NCI-H1436 treated with DMSO at 0.1 percent for 48 hours (cell line): ENCODE measurements at places on chromosomes 6 and 20.

GRCh38 chr6:129643968-129644367, 66.0 kb downstream of the ARHGAP18 start:
- DNase-seq = no peak

GRCh38 chr6:35757456-35758123, 18.8 kb upstream of the CLPSL2 start:
- no peak for DNase-seq

DNA sequence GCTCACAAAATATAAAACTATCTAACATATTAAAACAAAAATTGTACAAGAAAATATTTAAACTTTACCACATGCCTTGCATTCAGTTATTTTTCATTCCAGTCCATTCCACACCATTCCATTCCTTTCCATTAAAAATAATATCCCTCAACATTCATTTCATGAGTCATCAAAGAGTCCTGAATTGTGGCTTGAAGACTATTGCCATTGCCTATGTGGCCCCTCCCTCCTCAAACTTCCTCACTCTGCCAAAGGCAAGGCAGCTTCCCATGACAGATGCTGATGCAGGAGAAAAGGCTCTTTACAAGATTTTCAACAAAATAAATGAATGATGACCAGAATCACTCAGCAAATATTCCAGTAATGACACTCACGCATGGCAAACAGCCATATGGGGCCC, 31.7 kb downstream of the IL20RA start:
- DNase-seq = no peak

DNA sequence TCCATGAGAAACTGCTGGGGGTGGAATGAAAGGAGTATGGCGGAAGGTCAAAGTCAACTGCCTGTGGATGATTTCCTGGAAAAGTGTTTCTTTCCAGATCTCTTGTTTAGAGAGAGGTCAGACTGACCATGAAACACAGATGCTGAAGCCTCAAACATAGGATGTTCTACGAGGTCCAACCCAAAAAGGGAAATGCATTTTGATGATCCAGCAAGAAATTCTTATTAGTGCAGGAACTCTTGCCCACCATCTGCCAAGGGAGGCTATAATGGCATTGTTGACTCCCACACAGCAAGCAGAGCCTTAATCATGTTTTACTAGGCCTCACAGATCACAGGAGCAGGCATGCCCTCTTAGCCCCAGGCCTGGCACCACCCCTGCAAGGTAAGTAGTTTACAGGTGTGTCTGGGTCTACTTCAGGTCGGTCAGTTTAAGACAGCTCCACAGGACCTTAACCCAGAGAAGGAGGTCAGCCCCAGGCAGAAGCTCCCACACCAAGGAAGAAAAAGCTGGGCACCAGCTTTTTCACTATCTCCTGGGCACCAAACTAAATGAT, 67.6 kb upstream of the CNKSR3 start:
- DNase-seq = no peak

- no peak for DNase-seq
Observed at GRCh38 chr20:38198238-38198861, 33.3 kb upstream of the TGM2 start.

DNA sequence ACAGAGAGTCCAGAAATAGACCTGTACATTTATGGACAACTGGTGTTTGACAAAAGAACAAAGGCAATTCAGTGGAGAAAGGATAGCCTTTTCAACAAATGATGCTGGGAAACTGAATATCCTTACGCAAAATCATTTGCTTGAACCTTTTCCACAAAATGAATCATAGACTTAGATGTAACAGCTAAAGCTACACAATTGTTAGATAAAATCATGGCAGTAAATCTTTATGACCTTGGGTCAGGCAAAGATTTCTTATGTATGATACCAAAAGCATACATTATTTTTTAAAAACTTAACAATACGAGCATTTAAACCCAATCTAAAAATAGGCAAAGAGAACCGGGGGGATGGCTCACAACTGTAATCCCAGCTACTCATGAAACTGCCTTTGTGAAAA, 73.5 kb upstream of the DST start:
- no peak for DNase-seq

DNA sequence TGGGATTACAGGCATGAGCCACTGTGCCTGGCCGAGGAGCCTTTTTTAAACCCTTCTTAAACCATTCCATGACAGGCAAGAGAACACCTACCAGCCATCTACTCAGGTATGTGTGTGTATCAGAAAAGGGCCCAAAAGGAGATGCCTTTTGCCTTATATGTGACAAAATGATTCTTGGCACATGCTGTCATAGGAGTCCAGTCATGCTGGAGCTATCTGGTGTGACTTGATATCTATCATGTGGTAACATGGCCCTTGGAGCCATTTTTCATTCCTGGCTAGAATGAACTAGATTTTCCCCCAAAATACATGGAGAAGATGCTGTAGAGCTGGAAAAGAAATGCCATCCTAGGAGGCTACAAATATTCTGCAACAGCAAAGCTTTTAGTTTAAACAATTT, 129.1 kb downstream of the DST start:
- DNase-seq = no peak

- no peak for DNase-seq
Observed at GRCh38 chr6:47854971-47855370, 73.1 kb downstream of the OPN5 start.

DNA sequence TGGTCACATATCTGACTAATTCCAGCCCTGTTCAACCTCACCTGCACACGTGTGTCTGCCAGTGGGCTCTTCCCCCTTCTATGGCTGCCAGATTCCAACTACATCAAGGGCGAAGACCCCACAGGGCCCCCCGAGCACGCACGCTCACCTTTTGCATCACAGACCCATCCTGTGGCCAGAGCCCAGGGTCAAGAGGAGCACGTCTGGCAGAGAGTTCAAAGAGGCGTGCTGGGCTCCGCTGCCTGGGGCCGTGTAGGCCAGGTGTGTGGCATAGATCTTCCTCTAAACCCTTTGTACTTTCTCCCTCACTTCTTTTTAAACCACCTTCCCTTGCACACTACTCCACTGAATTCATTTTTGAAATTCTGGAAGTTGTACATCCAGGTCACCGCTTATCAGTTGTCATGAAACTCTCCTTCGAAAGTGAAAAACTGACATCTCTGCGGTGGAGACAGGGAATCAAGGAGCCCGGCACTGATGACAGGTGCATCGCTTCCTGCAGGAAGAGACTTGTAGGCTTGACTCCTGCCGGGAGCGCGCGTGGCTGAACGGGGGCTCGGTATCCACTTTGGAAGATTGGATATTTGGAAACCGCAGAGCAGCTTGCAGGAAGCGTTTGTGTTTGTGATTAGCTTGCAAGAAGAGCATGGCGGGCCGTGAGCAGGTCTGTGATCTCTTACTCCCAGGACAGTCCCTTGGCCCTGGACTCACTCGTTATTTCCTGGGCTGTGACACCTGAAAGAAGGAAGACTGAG, 397.2 kb downstream of the CDH4 start:
- no peak for DNase-seq

GRCh38 chr6:101776919-101777350, 383.4 kb downstream of the GRIK2 start:
- DNase-seq = no peak

- DNase-seq = no peak
Observed at GRCh38 chr6:489001-489400, 97.4 kb downstream of the IRF4 start.

- DNase-seq = no peak
Observed at GRCh38 chr6:33455051-33455450, 675 bp downstream of the ZBTB9 start.

DNA sequence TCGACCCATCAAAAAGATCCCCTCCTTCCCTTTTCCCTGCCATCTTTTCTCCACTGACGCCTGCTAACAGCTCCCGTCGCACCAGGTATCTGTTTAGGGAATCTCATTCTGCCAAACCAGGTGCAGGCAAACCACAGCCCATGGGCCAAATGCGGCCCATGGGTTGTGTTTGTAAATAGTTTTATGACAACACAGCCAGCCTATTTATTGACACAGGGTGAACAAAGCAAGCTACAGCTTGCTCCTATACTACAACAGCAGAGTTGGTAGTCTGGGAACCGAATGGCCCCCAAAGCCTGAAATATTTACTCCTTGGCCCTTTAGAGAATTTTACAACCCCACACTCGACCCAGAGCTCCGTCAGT, 16.4 kb downstream of the NFATC2 start:
- DNase-seq = no peak

GRCh38 chr6:63493557-63493956, 78.7 kb upstream of the LOC128125822 start:
- DNase-seq = no peak

DNA sequence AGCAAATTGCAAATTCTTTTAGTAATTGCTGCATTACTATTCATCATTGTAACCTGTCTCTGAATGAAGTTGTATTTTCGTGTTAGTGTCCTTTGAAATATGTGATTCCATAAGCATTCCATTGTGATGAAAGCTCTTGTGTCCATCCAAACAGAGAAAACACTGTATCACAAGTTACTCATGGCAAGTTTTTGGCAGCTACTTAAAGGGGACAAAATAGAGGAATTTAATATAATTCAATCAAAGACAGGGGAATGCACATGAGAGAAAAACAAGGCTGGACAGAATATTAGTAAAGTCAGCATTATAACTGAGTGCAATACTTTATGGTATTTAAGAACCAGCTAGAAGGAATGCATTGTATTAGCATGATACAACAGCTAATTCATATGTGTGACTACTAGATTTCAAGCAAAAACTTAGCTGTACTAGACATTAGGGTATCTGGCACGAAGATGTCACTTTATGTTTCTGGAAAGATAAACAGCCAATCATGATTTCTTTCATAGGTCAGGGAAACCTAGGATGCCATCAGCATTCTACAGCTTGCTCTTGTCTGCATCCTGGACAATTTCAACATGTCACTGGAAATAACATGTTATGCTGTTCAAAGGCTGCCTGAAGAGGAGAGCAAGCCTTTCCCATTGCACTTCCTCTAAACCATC, 270.6 kb upstream of the MARCKS start:
- no peak for DNase-seq

DNA sequence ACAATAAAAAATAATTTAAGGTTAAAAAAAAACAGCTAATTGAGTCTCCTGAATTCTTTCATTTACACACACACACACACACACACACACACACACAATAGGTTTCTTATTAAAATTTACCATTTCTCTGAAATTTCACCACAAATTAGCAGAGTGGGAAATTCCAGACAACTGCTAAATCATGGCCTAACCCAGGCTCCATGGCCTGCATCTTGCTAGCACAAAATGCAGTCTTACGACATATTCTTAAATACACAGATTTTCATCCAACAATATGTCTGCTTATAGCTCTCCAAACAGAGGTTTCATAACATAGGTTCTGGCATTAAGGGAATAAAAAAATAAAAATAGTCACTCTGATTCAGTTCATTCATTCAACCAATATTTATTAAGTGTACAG, 46.9 kb downstream of the SOD2 start:
- DNase-seq = no peak

DNA sequence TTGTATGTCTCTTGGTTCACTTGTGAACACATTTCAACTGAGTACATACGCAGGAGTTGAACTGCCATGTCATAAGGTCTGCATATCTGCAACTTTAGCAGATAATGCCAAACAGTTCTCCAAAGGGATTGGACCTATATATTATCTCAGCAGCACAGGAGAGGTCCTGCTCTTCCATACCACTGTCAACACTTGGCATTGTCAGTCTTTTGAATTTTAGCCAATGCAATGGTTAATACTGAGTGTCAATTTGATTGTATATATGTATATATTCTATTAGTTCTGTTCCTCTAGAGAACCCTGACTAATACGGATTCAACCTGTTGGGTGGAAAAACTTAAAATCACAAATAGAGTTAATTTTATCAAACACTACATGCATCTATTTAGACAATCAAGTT, 26.1 kb upstream of the ARHGAP18 start:
- no peak for DNase-seq

GRCh38 chr6:160253714-160254113, 4.9 kb downstream of the SLC22A2 start:
- DNase-seq = no peak

GRCh38 chr6:57263739-57264138, 41.6 kb upstream of the RAB23 start:
- DNase-seq = no peak

- DNase-seq = no peak
Observed at GRCh38 chr6:81772741-81773140, 20.3 kb upstream of the TENT5A start.

GRCh38 chr6:12605888-12606345, 110.7 kb upstream of the PHACTR1 start:
- DNase-seq = no peak

- no peak for DNase-seq
Observed at GRCh38 chr6:158460602-158461169, 99.2 kb upstream of the TMEM181 start.

- DNase-seq = no peak
Observed at GRCh38 chr6:44826025-44826676, 438.6 kb downstream of the CDC5L start.

DNA sequence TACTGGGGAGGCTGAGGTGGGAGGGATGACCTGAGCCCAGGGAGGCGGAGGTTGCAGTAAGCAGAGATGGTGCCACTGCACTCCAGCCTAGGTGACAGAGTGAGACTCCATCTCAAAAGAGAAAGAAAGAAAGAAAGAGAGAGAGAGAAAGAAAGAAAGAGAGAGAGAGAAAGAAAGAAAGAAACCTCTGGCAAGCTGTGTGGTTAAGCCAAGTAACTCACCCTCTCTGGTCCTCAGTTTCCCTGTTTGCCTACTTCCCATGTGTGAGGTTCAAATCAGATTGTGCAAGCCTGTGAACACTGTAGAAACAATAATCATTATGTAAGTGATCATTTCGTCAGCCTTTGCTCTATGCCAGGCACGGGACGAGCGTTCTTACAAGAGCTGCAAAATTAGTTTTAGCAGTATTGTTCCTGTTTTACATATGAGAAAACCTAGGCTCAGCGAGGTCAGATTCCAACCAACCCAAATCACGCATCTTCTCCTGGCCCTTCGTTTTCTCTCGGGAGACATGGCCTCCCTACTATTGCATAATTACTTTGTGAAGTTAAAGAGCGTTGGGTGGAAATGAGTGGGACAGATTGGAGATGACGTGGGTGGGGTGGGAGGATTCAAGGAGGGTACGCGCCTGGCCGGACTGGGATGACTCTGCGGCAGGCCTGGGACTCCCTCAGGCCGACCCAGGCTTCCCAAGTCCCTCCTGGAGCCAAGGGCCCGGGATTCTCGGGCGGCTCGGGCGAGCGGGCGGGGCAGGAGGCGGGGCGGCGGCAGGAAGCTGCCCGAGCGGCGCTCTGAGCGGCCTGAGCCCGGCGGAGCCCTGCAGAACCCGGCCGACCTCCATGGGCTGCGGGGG, at the start of gene SNX21:
SNX21 (plus strand) TSS at position 770 of the 853 bp plus-strand sequence. CDS start 121 bp downstream, outside the sequence.
- DNase-seq = no peak

DNA sequence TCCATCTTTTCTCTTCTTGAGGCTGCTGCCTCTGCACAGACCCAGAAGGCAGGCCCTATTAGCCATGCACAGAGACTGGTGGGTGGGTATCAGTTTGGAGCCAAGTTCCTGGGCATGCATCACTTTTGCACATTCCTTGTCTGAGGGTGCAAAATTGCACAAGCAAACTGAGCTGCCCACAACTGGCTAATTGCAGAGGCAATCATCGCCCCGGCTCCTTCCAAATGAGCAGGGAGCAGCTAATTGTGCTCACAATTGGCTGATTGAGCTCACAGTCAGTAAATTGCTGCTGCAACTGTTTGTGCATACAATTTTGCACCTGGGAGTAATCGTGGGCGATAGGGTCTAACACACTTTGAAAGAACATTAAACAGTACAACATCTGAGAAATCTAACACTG, 511.4 kb downstream of the DHX35 start:
- no peak for DNase-seq
